Mesothelial cell of epicardium (in vitro differentiated cells): ENCODE measurements at places on chromosomes 2 and 18.

DNA sequence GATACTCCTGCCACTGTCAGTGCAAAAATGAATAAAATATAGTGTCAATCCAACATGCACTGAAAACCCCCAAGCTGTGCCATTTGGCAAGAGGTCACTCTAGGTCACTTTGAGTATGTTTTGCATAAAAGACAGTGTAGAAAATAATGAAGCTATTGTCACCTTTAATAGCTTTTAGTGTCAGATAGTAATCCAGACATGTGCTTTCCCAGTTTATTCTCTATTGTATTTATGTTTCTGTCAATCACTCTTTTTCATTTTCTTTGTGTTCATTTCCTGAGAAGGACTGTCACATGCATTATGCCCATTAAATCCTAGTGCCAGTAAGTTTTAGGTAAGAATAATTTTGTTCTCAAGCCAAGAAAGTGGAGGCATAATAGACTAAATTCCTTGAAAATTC lies 1073.9 kb upstream of the CDH2 start:
- no peak for DNase-seq

GRCh38 chr2:136787970-136788369 lies 22.6 kb downstream of the THSD7B start:
- no peak for DNase-seq

GRCh38 chr18:24500217-24500616 lies 39.8 kb downstream of the HRH4 start:
- DNase-seq, result no peak

DNA sequence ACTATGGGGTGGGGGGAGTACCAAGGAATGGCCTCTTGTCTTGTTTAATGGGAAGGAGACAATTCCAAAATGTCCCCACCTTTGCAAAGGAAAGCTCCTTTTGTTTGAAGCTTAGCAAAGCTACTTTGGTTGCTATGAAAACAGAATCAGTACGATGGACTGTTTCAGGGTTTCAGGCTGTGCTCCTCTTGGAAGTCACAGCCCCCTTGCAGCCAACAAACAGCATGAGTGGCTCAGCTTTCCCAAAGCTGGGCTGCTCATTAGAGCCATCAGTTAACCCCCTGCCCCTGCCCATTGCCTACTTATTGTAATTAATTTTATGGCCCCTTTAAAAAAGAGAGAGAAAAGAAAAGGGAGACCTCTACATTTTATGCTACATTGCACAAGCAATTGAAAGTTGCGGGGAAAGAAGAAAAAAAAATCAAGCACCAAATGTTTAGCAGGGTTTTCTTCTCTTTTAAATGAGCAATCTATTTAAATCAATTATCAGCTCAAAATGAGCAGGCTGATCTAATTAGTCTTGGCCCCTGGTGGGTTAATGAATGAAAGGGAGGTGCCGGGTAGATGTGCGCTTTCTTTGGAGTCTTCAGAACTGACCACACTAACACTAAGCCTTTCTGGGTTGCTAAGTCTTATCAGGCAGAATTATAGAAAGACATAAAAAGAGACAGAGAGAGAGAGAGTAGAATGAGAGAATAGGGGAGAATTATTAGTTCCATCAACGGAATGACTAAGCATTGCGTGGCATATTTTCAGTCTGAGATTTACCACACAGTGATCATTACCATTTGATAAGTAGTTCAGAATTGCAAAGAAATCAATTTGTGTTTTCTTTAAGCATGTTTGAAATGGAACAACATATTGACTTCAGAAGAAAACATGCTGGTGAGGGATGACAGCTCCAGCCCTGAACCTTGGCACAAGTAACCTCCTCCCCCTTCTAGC lies 284.9 kb downstream of the INSIG2 start:
- DNase-seq, result no peak

DNA sequence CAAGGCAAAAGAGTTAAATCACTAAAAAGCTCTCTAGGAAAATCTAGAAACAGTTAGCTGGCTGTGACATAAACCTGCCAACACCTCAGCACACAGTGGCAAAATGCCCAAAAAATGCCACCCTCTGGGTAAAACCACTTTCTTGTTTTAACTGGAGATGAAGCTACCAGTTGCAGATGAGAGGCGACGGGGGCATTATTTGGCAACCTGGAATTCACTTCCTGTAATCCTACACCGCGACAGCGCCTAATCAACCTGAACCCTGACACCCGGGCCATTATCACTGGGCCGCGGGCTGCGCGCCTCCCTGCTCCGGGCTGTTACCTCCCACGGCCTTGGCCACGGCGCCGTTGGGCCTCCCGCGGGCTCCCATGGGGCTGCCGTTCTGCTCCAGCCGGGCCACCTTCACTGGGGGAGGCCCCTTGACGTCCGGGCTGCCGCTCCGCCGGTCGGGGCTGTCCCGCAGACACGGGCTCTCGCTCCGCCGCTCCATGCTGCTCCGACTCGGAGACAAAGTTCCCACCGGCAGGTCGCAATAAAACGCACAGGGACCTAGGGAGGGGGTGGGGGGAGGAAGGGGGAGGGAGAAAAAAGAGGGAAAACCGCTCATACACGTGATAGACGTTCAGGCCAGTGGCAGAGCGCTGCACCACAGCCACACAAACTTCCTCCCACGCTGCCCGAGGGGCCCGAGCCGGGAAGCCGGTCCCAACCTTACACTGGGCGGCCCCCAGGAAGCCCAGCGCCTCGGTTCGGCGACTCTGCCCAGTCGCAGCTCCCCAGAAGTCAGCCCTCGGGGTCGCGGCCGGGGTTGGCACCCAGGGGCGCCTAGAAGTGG lies 2.0 kb downstream of the SATB2 start:
- DNase-seq, result peak; percentile 55

- DNase-seq, result no peak
Observed at GRCh38 chr2:19360966-19361321, 2.5 kb upstream of the OSR1 start.
